Posterior vena cava (tissue), 2 donors: ENCODE measurements at places on chromosomes 7 and 10. TPM values are rescaled to one million over a fixed set of nuclear protein-coding genes. Genes with fewer than 3 reads are reported as not detected.

DNA sequence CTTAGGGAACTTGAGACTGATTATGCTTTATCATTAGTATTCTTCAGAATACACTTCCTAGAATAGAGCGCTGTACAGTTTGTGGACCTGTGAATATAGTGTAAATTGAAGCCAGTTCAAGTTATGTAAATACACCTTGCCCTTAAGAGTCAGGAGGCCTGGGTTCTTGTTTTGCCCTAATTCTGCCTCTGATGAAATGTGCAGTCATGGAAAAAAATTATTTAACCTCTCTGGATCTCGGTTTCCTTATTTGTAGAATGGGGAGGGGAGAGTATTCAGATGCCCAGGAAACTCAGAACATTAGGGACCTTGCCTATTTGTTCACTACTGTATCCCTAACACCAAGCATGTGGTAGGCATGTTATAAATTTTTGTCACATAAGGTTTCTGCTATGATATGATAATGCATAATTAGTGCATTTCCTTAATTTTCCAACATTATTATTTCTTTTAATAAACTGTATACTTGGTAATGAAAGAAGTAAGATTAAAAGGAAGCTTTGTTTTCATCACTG lies 1.3 kb downstream of the EXOC6 start:
- DNase-seq: no peak

The FBXL13 gene
- 1.7 TPM for total RNA-seq

- no peak for DNase-seq
Observed at GRCh38 chr7:78368771-78369170, 570.2 kb downstream of the PHTF2 start.

DNA sequence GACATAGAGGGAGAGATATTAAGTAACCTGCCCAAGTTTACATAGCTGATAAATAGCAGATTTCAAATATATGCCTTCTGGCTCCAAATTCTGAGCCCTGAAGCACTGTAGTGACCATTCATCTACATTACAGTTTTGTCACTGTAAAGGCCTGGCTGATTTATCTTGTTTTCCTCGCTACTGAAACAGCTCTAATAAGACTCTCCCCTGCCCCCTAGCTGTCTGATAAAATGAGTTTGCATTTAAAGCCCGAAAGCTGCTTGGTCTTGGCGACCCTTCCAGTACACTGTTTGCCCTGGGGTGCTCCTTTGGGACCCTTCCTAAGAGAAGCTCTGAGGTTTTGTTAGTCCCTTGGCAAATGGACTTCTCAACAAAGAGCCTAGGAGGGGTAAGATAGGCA lies 59.7 kb upstream of the RAB11FIP2 start:
- no peak for DNase-seq

The MPP7 gene
- 58.6 TPM for total RNA-seq

The MSANTD7 gene
- 8.8 TPM for total RNA-seq

DNA sequence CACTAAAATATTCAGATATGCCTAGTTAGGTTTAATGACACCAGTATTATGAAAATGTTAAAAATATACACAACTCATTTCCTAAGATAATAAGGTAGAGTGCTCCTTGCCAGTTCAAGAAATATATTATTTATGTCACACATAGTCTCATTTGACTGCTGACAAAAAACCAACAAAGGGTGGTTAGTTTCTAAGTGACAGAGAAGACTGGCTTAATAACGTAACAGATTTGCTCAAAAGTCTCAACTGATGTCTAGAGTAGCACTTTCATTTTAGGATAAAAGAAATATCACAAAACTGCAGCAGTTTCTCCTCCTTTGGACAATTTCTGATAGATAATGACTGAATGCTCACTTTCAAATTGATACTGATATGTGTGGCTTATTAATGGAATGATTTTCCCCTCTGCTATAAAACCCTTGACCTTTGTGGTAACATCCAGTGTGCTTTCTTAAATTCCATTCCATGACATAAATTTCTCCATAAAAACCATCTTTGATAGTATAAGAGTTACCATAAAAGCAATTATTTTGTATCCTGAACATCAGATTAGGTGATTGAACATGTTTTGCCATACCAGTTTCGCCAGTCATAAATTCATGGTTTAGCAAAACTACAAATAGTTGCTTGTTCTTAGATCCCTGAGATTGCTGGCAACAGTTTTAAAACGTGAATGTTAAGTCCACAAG lies 94.2 kb downstream of the NRBF2 start:
- no peak for DNase-seq
